ENCODE measurements at places on chromosomes 5 and 9.
A peak's percentile ranks its signal among the peaks of the same experiment; 100 is the strongest.

GRCh38 chr5:8897316-8897715 is 648.6 kb downstream of the SEMA5A start:
- DNase-seq, result no peak

DNA sequence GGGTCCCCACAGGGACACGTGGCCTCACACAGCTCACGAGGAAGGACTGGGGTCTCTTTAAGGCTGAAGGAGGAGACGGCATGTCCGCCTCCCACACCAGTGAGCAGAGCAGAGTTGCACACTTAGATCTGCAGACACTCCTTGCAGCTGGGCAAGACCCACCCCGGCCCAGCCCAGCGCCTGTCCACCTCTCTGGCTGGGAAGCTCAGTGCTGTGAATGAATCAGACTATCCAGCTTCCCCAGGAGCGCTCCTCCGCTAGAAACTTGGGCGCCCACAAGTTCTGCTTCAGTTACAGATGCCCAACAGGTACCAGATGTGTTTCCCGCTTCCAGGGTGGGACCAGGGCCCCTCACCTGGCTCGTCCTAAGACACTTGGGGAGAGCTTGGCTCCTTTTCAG is 78.9 kb downstream of the NSUN2 start:
- no peak for DNase-seq

DNA sequence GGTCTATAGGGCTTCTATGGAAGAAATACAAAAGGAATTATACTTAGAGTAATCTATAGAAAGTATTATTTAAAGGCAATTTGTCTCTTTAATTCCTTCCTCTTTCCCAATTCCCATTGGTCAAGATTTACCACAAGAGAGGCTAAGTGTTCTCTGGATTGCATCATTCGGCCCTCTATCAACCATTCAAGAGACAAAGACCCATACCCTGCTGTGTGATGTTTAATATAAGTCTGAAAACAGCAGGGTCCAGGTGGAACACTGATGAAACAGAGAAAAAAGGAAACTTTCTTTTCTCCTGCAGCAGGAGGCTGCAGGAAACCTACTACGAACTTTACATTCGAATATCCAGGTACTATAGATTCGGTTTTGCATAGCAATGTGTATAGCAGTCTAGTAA is 323.4 kb downstream of the CHSY3 start:
- DNase-seq, result no peak

- DNase-seq, result no peak
These were observed 6.6 kb downstream of the GRK6 start for GRCh38 chr5:177432839-177433657.

DNA sequence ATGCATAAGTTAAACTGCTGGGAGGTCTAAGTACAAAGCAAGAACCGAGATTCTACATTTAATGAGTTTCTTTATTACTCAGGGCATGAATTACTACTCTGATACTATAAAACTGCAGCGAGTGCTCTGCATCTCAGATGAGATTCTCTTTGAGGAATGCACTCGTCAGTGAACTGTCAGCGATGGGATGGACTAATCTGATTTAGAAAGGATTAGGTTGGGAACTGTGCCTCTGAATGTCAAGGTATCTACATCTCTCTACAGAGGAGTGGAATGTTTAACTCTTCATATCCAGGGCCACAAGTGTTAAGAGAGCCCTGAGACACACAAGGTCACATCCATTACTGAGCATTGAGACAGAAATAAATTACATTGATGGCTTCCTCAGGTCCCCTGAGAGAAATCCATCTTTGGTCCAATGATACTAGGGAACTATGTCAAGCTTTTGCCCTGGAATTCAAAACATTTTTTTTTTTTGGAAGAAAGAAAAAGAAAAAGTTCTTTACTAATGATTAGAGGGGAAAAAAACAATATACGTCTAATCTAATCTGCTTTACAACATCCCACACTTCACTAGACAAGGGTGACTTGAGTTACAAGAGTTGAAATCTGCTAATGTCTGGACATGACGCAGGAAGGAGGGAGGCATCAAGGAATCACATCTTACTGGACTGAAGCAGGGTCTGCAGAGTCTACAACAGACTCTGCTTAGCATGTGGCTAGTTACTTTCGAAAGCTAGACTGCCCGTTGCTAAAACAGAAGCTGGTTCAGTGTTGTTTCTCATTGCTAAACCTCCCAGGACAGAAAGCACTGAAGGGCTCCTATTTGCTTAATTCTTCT is 270.0 kb upstream of the TLE4 start:
- no peak for DNase-seq

DNA sequence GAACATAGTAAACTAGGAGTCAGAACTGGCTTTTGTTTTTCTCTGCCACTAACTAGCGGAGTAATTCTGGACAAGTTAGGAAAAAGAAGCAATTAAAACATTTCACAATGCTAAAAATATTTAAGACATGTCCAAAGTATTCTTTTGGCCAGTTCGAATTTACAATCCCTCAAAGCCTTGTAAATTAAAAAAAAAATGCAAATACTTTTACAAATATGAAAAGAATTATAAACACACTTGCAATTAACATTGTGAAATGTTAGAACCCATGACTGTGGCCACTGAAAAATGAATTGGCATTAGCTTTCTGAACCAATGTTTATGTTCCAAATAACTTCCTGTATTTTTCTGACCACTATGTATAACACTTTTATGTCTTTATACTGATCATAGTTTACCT is 2.2 kb downstream of the RAD1 start:
- DNase-seq, result no peak

DNA sequence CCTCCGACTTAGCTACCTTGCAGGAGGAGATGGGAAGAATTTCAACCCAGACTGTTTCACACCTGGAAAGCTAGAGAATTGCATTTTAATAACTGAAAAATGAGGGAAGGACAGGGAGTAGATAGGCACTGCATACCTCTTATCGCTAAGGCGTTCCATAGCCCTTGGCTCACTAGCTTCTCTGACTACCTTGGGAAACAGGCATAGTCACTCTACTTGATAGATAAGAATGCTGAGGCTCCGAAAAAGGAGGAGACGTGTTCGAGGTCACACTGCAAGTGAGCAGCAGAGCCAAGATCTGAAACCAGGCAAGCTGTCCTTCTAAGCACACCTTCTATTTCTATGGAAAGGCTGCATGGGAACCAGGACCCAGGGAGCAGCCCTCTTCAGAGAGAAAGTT is 168.9 kb downstream of the CRB2 start:
- DNase-seq, result no peak

DNA sequence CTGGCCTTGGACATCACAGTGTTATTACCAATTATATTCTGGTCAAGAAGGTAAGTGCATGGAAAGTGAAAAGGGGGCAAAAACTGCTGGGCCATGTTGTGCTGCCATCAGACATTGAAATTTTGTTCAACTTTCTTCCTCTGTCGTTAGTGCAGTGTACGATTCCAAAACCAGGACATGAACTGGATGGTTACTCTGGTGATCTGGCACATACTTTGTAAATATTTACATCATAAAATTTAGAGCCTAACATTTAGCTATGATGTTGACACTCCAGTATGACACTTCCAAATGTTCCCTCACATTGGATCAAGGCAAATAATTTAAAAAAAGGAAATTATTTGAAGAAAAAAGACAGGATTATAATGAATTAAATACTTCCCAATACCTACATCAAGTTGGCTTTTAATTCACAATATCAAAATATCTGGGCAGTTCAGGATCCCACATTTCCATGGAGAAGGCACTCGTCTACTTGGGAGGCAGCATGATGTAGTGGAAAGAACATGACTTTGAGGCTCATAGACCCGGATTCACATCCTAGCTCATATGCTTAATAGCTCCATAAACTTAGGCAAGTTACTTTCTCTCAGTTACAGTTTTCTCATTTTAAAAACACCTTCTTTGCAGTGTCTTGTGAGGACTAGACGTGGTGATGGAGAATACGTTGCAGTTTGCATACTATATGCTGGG is 342.5 kb upstream of the MPDZ start:
- no peak for DNase-seq

DNA sequence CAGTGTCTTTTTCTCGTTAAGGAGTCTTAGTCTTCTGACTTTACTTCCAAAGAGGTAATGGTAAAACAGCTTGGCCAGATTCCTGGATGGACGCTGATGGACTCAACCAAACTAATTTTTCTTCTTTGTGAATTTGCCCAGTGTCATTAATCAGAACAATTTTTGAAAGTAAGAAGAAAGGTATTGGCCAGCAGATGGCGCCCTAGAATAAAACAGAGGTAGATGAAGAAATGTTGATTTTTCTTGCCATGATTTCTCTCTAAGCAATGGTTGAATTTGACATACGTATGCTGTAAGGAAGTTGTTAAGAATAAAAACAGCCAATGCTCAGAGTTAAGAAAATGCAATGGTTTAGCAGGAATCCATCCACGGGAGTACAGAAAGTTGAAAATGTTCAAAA is 500.0 kb downstream of the DIRAS2 start:
- DNase-seq, result peak; percentile 62

DNA sequence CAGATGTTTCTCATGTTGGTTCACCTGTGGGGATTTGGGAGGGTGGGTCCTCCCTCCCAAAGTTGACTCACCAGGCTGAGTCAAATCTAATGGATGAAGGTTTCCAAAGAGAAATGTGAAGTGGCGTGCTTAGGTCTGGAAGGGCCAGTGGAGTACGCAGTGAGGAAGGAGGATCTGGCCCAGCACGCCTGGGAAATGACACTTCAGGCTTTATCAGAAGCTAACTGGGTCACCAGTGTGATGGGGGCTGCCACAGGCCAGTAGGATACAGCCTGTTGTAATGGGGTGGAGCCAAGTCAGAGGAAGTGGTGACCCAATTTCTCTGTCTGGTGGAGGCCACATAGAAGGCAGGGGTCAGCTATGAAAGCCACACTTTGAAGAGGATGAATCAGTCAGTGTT is 18.0 kb downstream of the POLR1E start:
- no peak for DNase-seq

DNA sequence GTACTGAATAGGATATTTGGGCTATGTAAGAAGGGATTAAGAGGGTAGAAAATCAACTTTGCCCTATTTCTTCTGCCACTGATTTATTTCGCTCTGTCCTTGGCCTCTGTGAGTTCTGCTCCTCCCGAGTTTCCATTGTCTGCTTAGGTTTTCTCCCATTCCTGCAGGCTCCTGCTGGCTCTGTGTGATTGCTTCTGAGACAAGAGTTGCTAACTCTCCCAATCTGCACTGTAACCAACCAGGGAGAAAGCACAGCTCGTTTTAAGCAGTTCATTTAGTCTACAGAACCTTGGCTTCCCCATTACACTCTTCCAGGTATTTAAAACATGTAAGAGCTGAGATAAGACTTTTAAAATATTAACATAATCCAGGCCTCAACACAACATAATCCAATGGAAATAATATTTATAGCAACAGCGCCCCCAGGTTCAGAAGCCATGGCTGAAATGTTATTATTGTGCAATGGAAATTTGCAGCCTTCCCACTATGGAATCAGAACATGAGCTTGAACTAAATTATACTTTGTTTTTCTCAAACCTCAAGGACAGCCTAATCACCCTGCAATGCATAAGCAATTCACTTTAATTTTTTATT is 203.5 kb downstream of the ERCC6L2 start:
- DNase-seq, result no peak

- DNase-seq, result no peak
These were observed 481.9 kb downstream of the ZNF608 start for GRCh38 chr5:124264499-124264898.

GRCh38 chr5:108481355-108481931 is 99.5 kb upstream of the FBXL17 start:
- DNase-seq, result no peak

- no peak for DNase-seq
These were observed 69.3 kb upstream of the EGFLAM start for GRCh38 chr5:38189081-38189504.

GRCh38 chr5:76314643-76315042 is 88.4 kb upstream of the IQGAP2 start:
- no peak for DNase-seq

GRCh38 chr9:16732546-16732945 is 137.9 kb downstream of the BNC2 start:
- no peak for DNase-seq

- DNase-seq, result no peak
These were observed 100.2 kb downstream of the RXRA start for GRCh38 chr9:134426436-134426835.

- DNase-seq, result peak; percentile 82
These were observed at the start of the genes AK6, RAD17 and TAF9 for GRCh38 chr5:69369340-69370121. AK6 (minus strand) TSS chr5:69369520; CDS start chr5:69369490, 30 bp downstream. RAD17 (plus strand) TSS chr5:69369818; CDS start chr5:69372209, 2,391 bp downstream. TAF9 (minus strand) TSS chr5:69369520; CDS start chr5:69365737, 3,783 bp downstream.

DNA sequence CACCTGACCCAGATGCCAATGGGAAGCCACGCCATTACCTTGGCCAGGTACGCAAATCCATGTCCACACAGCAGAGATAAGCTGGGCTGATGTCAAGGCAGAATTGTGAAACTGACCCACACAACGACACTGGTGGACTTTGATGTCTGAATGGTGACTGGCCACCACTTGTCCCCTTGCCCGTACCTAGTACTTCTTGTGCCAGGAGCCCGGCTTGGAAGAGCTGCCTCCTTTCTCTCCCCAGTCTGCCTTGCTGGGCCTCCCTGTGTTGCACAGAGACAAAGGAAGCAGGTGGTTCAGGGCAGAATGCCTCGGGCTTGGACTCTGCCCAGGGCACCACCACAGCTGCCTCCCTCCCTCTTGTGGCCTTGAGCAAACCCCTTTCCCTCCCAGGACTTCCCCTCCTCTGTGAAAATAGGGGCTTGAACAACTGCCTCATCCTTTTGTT is 23.3 kb downstream of the PTGES2 start:
- DNase-seq, result no peak

DNA sequence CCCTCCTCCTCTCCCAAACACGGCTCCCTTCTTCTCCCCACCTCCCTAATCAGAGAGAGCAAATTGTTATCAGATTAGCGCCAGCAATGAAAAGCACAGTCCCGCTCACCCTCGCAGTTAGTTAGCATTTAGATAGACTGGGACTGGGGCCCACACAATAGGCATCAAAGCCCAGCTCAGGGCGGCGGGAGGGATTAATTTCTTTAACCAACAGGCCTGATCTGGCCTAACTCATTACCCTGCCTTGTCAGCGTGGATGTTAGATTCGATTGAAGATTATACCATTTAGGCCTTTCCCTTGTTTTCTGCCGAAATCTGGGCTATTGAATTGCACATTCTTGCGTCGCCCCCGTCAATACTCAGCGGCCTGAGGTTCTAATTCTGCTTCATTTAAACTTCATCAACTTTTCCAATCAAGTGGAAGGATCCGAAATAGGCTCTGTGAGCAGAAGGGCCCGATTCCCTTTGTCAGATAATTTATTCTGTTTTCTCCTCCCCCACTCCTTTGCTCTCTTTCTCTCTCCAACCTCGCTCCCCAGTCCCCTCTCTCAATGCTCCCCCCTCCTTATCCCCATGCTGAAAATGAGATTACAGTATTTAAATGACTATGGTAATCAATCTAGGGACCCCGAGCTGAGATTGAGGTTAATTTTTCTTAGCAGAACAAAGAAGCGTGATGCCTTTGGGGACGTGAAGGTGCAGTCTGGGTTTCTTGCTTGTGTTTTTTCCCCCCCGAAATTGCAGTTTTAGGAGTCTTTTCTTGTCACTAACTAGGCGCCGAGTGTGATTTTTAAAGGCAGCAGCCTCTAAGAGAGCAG is 15.1 kb downstream of the CFAP77 start:
- DNase-seq, result no peak

- DNase-seq, result no peak
These were observed 92.3 kb upstream of the PUM3 start for GRCh38 chr9:2936221-2936620.

- DNase-seq, result no peak
These were observed 457.9 kb downstream of the NR2F1-AS1 start for GRCh38 chr5:93123127-93123526.
